D341Med (cell line): ENCODE measurements at places on chromosomes 7 and 10.

- DNase-seq: no peak
Measured at GRCh38 chr10:64130152-64130551, 609.0 kb downstream of the REEP3 start.

- no peak for DNase-seq
Measured at GRCh38 chr10:126013489-126014281, 117.3 kb downstream of the FANK1 start.

GRCh38 chr7:112990624-112991023 lies 96.0 kb downstream of the GPR85 start:
- no peak for DNase-seq

GRCh38 chr10:124686707-124687376 lies 57.3 kb downstream of the FAM53B start:
- DNase-seq: no peak

DNA sequence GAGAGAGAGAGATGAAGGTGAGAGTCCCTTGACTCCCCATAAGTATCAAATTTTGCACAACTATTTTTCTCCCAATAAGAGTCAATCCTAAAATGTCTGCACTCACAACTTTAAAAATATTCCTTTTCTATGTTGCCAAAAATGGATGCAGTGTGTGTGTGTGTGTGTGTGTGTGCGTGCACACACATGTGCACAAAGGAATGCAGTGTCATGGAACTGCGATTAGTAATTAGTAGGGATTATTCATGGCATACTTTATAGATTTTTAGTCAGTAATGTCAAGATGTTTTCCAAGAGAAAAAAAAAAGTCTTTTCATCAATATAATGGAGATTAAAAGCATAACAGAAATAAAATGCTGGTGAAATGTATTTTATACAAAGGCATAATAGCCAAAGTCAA lies 179.1 kb upstream of the LRRTM3 start:
- DNase-seq: no peak

GRCh38 chr10:12966067-12966466 lies 35.4 kb downstream of the CCDC3 start:
- DNase-seq: no peak

GRCh38 chr7:36265680-36266079 lies 112.6 kb downstream of the EEPD1 start:
- DNase-seq: no peak

GRCh38 chr7:21771266-21771665 lies 174.4 kb downstream of the CDCA7L start:
- no peak for DNase-seq

GRCh38 chr7:22554184-22554583 lies 54.2 kb upstream of the STEAP1B start:
- DNase-seq: no peak

- no peak for DNase-seq
Measured at GRCh38 chr7:108442039-108442568, 14.1 kb downstream of the NRCAM start.

GRCh38 chr7:87878208-87878735 lies 2.0 kb downstream of the DBF4 start:
- no peak for DNase-seq

- no peak for DNase-seq
Measured at GRCh38 chr10:109616359-109616980, 306.8 kb downstream of the XPNPEP1 start.

DNA sequence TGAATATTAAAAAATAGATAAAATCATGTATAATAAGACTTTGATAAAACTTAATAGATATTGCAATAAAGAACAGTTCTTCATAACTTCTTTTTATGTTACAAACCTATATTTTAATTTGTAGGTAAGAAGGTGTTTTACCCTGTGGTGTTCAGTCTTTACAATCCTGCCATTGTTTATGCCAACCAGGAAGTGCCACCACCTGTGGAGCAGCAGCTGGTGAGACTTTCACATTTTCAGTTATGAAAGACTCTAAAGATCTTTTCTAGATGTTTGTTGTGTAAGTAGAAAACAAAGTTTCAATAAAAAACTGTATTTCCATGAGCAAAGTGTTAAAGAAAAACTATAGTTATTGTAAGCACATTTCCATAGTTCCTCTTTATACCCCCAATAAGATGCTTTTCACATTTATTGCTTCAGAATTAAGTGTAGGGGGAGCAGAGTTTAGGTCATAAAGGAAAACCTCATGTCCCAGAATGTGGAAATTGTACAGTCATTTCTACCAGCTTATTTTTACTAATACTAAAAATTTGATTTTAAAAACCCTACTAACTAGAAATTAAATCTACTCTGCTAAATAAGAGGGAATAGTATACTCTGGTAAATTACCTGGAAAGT lies 28.7 kb downstream of the CSGALNACT2 start:
- no peak for DNase-seq

DNA sequence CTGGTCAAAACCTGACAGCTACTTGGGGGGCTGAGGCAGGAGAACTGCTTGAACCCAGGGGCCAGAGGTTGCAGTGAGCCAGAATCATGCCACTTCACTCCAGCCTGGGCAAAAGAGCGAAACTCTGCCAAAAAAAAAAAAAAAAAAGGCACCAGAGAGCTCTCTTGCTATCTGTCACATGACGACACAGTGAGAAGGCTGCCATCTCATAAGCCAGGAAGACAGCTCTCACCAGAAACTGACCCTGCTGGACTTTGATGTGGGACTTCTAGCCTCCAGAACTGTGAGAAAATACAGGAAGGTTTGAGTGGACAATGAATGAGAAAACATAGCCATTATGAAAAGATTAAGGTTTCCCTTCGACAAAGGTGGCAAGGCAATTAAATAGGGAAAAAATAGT lies 51.1 kb upstream of the KCNIP2 start:
- DNase-seq: no peak

GRCh38 chr10:7563368-7563767 lies 103.4 kb downstream of the ITIH5 start:
- DNase-seq: no peak
